ENCODE measurements at places on chromosomes 11 and 22.

DNA sequence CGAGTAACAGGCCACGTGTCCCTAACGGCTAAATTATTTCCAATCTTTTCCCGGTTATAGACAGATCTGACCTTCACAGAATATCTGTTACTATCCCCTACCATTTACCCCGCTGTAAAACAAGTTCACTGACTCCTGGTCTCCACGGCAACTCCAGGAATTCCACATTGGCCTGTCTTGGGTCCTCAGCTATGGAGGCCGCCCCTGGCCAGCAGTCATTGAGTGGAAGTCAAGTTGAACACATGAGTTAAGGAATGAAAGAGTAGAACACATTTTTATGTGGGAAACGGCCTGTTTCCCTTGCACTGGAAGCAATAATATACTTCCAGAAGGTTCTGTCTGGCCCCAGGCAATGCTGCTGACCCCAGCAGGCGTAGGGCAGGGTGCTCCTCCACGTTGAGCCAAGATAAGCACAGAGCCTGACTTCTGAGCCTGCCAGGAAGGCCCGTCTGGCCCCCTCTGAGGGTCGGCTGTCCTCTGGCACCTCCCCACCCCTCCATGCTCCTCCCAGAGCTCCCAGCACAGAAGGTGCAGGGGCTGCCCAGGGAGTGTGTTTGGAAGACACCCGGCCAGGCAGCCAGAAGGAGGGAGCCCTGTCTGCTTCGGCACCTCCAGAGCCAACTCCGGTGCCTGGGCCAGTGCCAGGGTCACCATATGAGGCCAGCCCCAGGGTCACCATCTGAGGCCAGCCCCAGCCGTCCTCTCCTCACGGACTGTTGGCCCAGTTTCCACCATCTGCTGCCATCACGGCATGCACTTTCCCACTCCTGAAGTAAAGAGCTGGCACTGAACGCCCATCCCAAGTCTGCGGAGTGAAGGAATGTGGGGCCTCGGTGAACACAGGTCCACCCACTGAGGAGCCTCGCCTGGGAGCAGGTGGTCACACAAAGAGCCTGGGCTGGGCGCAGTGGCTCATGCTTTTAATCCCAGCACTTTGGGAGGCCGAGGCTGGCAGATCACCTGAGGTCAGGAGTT lies 813.2 kb downstream of the BRD1 start:
- H3K4me3 ChIP-seq, result no peak overlapping the region
- no peak for DNase-seq
- no peak overlapping the region for H3K27ac ChIP-seq
- no peaks in the 10 kb centered on the region for H3K4me1 ChIP-seq

DNA sequence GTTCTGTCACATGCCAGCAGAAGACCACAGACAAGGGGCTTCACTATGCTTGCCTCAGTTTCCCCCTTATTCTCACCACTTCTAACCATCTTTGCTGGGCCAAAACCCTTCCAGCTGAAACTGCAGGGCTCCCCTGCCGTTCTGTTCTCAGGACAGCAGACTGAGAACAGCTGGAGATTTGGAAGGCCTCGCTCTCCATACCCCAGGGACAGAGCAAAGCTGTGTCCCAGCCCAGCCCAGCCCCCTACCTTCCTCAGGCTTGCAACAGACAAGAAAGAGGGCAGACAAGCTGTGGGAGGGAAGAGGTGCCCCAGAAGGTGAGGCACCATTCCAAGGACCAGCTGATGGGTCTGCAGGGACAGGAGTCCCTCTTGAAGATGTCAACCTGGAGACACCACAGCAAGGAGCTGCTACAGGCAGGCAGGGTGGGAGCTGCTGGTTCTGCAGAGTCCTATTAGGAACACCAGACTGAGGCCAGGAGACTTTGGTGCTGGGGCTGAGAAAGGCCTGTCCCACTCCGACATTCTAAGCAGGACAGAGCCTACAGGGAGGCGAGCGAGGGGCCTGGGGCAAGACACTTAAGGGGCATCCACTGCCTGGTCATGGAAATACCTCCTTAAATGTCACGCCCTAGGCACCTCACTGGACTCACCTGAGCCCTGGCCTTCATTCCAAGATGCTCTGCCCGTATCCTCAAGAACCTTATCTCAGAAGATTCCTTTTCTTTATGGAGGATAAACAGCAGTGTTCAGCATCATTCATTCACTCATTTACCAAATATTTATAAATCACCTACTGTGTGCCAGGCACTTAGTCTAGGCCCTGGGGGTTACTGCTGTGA lies 6.9 kb downstream of the SCN2B start:
- no peak overlapping the region for H3K4me3 ChIP-seq
- no peaks in the 10 kb centered on the region for H3K36me3 ChIP-seq
- no peak for DNase-seq
- H3K4me1 ChIP-seq, result peaks cover 7% of the 10 kb centered on the region
- no peak overlapping the region for H3K27ac ChIP-seq

DNA sequence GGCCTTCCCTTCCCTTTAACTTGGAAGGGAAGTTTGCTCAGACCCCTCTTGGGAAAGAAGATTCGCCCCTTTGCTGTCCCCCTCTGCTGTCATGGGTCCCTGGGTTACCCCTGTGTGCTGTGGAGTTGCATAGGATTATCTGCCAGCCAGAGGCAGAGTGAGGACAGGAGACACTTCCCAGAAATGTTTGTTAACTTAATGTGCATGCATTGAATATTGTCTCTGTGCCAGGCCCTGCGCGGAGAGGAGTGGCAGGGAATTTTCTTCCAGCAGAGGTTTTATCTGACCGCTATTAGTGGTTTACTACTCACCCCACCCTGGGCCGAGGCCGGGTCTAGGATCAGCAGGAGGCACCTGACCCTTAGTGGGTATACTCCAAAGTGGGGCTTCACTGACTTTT lies 894.8 kb downstream of the TBC1D22A start:
- no peak overlapping the region for H3K27ac ChIP-seq
- H3K4me1 ChIP-seq, result no peaks in the 10 kb centered on the region
- no peaks in the 10 kb centered on the region for H3K27me3 ChIP-seq
- DNase-seq, result no peak

DNA sequence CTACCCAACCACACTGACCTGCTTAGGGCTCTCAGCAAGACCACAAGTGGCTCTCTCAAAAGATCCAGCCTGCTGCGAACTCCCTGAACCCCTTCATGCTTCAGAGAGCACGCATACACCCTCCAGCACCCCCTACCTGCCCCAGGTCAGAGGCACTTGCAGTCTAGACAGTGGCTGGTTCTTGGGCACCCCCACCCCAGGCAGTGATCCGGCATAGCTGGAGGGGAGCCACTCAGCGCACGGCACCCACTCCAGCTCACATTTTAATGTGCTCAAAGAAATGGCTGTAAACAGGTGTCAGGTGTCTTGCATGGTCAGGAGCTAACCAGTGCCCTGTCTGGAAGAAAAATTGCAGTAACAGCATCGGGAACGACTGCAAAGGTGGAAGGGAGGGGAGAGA lies 140.8 kb downstream of the PKNOX2 start:
- H3K4me3 ChIP-seq, result no peak overlapping the region
- H3K4me1 ChIP-seq, result no peaks in the 10 kb centered on the region
- peaks cover 1% of the 10 kb centered on the region for H3K27me3 ChIP-seq
- no peaks in the 10 kb centered on the region for H3K36me3 ChIP-seq

DNA sequence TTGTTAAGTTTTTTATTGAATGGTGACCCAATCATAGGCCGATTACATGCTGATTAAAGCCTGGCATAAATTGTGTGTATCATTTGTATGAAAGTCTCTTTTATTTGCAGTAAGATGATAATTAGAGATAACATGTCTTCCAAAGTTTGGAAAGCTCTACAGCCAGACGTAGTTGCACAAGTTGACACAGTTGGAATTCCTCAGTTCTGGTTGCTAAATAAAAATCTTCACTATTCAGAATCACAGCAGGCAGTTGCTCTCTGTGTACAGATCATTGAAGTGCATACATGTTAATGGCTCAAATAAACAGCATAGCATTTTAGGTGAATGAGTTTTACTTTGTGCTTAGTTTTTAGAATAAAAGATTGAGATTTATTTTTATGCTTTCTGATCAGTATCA lies 69.5 kb downstream of the ARHGAP42 start:
- H3K36me3 ChIP-seq, result no peaks in the 10 kb centered on the region
- no peak overlapping the region for H3K27ac ChIP-seq
- no peak for DNase-seq
- no peaks in the 10 kb centered on the region for H3K27me3 ChIP-seq
- no peaks in the 10 kb centered on the region for H3K4me1 ChIP-seq

- peaks cover 2% of the 10 kb centered on the region for H3K4me1 ChIP-seq
- H3K4me3 ChIP-seq, result no peak overlapping the region
- no peak overlapping the region for H3K27ac ChIP-seq
- H3K27me3 ChIP-seq, result no peaks in the 10 kb centered on the region
- no peak for DNase-seq
- H3K36me3 ChIP-seq, result no peaks in the 10 kb centered on the region
Observed at GRCh38 chr11:75303544-75304224, 47.8 kb downstream of the ARRB1 start.
